ENCODE measurements at places on chromosomes 16 and 17.

DNA sequence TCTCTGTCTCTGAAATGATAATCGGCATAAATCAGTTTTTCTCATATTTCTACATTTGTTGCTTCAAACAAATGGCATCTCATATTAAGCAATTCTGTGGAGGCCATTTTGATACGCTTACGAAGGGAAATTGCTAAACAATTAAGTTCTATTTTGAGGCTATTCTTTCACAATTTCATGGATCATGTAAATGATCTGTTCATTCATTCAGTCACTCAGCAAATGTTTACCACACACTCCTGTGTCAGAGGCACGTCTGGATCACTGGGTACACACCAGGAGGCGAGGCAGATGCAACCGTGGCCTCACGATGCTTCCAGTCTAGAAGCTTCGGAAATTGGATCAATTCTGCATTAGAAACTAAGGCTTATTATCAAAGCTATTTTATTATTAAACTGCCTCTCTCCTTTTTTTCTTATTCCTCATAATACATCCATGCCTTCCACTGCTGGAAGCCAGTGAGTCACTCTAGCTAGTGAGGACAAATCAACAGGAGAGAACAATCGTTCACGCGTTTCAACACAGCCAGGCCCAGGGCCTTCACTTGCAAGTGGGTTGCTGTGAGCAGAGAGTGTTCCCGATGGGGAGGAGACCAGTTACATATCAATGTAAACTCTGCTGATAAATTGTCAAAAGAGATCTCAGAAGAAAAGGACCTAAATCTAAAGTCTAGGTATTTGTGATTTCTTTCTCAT, 11.3 kb upstream of the SLC39A11 start:
- DNase-seq = peak; percentile 22

DNA sequence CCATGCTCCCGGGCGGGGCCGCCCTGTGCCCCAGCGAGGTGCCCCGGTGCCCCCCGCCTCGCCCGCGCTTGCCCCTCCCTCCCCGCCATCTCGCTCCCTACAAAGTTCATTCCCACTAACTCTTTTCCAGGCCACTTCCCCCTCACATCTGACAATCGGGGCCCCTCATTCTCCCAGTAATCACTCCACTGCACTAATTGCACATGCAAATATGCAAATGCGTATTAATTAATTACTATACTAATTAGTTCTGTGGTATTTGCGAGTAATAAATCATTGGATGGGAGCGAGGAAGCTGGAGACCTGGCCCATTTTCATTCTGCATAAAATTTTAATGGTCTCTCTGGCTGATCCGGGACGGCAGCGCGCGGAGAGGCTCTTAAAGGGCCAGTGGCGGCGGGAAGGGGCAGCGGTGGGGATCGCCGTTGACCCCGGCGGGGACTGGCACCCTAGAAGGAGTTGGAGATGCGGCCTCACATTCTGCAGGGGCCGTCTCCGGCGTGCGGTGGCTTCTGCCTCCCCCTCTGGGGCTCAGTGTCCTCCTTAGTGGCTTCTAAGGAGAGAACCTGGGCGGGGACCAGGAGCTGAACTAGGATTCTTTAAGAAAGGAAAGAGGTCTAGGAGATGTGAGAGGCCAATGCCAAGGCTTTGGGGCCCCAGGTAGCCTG, 8.4 kb upstream of the PPP1R1B start:
- DNase-seq = no peak

- DNase-seq = no peak
Measured at GRCh38 chr17:8051831-8052230, 13.0 kb downstream of the ALOX15B start.

DNA sequence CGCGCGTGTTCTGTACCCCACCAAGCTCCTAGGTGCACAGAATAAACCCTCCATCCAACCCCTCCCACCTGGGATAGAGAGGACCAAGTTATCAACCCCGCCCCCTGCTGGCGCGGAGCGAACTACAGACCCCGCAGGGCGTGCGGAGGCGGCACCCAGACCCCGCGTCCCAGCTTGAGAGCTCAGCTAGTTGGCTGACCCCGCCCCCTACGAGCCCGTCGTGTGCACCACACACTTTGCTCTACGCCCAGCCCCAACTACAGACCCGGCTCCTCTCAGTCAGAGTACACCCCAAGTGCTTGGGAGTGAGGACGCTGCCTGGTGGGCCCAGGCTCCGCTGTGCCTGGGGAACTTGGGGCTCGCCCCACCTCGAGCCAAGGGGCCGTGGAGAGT, 1.5 kb downstream of the GRIN2A start:
- DNase-seq = no peak

- no peak for DNase-seq
Measured at GRCh38 chr17:1488826-1489270, 3.6 kb downstream of the MYO1C start.

- DNase-seq = no peak
Measured at GRCh38 chr16:10088380-10088793, 93.8 kb downstream of the GRIN2A start.

DNA sequence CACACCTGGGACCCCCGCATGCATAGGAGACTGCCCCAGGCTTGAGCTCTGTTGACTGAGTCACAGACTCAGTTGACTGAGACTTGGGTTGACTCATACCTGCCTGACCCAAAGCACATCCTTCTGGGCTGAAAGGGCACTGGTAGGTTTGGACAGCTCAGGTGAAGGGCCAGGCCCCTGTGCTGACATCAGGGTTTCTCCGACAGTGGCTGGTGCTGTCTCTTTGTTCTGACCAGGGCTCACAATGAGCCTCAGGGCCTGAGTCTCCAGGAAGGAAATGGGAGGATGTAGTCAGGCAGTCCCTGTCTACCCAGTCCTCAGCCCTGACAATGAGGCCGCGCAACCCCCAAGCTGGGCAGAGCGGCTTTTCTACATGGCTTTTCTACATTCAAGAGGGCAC, 6.5 kb downstream of the SPNS2 start:
- DNase-seq = no peak

DNA sequence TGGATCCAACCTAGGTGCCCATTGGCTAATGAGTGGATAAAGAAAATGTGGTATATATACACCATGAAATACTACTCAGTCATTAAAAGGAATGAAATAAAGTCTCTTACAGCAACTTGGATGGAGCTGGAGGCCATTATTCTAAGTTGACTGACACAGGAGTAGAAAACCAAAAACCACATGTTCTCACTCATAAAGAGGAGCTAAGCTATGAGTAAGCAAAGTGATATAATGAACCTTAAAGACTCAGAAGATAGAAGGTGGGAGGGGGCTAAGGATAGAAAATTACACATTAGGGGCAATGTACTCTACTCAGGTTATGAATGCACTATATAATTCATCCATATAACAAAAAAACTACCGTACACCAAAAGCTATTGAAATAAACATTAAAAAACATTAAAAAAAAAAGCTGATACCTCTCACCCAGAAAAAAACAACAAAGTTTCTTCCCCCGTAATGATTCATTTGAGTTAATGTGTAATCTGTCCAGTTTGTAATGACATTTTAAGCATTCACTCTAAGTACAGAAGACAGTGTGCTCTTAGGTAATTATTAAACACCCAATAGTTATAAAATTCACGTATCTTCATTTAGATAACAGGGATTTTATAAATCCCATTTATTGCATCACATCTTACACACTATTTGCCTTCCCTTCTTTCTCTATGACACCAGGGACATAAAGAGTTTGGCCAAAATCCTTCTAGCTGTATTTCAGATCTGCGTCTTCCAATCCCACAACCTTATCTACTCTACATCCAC, 941.5 kb downstream of the CDH11 start:
- DNase-seq = peak; percentile 11

DNA sequence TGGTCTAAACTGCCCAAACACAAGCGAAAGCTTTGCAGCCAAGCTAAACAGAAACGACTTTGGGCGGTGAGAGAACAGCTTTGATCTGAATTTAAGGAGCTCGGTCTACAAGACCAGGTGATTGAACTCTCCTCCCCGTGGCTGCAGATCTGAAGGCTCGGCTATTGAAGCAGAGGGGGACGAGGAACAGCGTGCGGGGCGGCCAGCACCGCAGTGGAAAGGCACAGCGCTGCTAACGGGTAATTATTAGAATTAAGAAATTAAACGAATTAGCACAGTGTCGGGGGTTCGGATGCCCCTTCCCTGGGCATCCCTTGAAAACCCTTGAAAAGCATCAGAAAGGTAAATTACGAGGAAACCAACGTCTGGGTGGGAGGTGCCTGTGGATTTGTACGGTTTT, 431 bp downstream of the TEKT3 start:
- DNase-seq = no peak

DNA sequence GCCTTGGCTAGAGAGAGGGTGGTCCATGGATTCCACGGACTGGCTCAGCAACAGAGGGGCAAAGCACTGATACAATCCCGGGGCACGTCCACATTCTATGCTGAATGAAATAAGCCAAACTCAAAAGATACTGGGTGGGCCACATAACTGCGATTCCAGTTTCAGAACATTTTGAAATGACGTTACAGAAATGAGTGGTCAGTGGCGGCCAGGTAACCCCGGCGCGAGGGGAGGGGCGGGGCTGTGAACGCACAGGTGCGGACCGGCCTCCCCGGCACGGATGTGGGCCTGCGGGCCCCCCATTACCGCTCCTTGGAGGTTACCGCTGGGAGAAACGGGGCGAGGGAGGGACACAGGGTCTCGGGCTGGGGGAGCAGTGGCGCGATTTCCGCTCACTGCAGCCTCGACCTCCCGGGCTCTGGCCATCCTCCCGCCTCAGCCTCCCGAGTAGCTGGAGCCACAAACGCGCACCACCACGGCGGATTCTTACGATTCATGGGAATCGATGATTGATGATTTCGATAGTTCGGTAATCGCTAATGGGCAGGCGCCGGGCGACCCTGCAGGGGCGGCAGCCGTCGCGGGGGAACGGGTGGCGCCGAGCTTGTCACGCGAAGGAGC, 559 bp downstream of the MVD start:
- no peak for DNase-seq

GRCh38 chr17:5592382-5592781, 8.1 kb upstream of the NLRP1 start:
- peak; percentile 42 for DNase-seq

DNA sequence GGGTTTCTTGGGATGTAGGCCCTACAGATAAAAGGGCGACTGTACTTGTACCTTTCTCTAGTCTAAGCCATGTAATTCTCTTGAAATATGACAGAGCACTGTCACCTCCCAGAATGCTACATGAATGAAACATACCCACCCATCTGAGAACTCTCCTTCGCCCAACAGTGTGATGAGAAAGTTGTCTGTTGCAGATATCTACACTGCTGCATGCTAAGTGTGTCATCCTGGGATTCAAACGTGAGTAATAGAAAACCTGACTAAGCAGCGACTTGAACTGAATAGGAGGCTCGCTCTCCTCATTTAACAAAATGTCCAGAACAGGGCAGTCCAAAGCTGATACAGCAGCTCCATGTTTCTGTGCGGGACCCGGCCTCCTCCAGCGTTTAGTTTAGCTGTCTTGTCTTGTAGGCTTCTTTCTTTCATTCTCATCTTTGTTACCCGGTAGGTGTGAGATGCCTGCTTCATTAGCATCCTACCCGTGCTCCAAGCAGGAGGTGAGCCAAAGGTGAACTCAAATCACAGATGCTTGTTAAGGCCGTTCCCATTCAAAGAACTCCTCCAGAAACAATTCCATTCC, 211.9 kb downstream of the PRKCA start:
- DNase-seq = peak; percentile 74

- DNase-seq = no peak
Measured at GRCh38 chr17:10750210-10750609, 20.4 kb upstream of the TMEM220 start.

- peak; percentile 41 for DNase-seq
Measured at GRCh38 chr16:69188236-69188549, 1.2 kb downstream of the SNTB2 start.
